Immature natural killer cell (primary cell): ENCODE measurements at places on chromosomes 12 and 14.

- H3K27me3 ChIP-seq, result peaks cover 3% of the 10 kb centered on the region
- no peaks in the 10 kb centered on the region for H3K4me1 ChIP-seq
- H3K27ac ChIP-seq, result no peak overlapping the region
- no peak for DNase-seq
- H3K4me3 ChIP-seq, result no peak overlapping the region
- H3K36me3 ChIP-seq, result no peaks in the 10 kb centered on the region
Measured at GRCh38 chr14:64562436-64562835, 12.7 kb downstream of the PPP1R36 start.

DNA sequence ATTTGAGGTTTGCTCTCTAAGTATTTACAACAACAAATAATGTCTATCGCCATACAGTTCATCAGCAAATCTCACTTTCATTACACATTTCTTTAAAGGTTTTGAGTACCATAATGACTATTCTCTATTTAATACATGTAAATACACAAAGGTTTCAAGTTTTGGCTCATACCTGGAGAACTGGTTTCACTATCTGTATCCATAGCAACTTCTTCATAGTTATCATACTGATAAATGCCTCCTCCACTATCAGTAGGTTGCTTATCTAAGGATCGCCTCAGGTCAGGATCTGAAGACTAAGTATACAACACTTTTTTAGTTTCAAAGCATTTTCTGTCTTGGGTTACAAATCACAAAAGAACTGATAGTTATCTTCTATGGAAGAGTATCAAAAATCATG, 21.4 kb downstream of the ZFC3H1 start:
- H3K27ac ChIP-seq, result no peak overlapping the region
- H3K27me3 ChIP-seq, result no peaks in the 10 kb centered on the region
- peaks cover 23% of the 10 kb centered on the region for H3K36me3 ChIP-seq
- no peak overlapping the region for H3K4me3 ChIP-seq

DNA sequence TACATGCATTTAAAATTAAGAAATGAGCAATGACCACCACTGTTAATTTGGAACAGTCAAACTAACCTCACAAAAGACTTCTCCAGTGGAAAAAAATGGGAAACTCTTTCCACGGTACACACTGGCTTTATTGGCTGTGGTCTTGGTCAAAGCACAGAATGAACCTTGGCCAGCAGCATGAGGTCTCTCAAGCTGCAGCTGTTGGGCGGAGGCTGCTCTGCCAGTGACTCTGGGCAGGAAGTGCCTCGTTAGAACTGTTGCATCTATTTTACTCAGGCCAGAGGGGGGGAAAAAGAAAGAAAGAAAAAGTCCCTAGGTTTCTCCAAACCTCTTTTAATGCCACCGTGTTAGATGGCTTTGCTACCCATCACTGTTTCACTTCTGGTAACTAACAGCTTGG, 279.8 kb upstream of the DIO2 start:
- no peak for DNase-seq
- no peaks in the 10 kb centered on the region for H3K4me1 ChIP-seq
- no peak overlapping the region for H3K27ac ChIP-seq
- peaks cover under 1% of the 10 kb centered on the region for H3K36me3 ChIP-seq

GRCh38 chr12:120466560-120467315, 2.8 kb downstream of the SRSF9 start:
- H3K4me1 ChIP-seq, result peaks cover 60% of the 10 kb centered on the region
- peak overlapping the region; percentile 53 for H3K27ac ChIP-seq
- H3K4me3 ChIP-seq, result no peak overlapping the region
- H3K36me3 ChIP-seq, result peaks cover 10% of the 10 kb centered on the region
- H3K27me3 ChIP-seq, result peaks cover 12% of the 10 kb centered on the region

GRCh38 chr14:92768795-92769194, 20.4 kb upstream of the LGMN start:
- H3K4me3 ChIP-seq, result no peak overlapping the region
- peaks cover under 1% of the 10 kb centered on the region for H3K27me3 ChIP-seq
- peaks cover 7% of the 10 kb centered on the region for H3K4me1 ChIP-seq
- H3K27ac ChIP-seq, result no peak overlapping the region

- H3K36me3 ChIP-seq, result no peaks in the 10 kb centered on the region
- H3K27me3 ChIP-seq, result peaks cover 3% of the 10 kb centered on the region
- H3K4me1 ChIP-seq, result no peaks in the 10 kb centered on the region
- DNase-seq, result no peak
Measured at GRCh38 chr12:3293446-3294161, 197.4 kb upstream of the PRMT8 start.

DNA sequence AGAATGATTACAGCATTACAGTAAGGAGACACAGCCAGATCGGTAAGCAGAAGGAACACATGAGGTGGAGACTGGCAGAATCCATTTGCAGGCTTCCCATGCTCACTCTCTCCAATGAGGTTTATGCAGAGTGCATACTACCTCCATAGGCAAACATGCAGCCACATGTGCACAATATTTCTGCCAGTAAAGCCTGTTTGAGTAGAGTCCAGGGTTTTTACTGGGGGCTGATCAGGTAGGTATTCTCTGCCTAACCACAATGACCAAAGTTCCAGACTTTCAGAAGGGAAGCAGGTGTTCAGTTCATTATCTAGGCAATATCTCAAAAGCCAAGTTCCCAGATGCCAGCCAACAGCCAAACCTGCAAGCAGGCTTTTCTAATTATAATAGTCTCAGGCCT, 31.1 kb downstream of the INTS13 start:
- no peaks in the 10 kb centered on the region for H3K27me3 ChIP-seq
- no peak for DNase-seq
- H3K27ac ChIP-seq, result peak overlapping the region; percentile 22
- H3K4me3 ChIP-seq, result no peak overlapping the region
- H3K4me1 ChIP-seq, result no peaks in the 10 kb centered on the region

GRCh38 chr12:84361651-84362551, 550.7 kb downstream of the SLC6A15 start:
- no peaks in the 10 kb centered on the region for H3K27me3 ChIP-seq
- H3K4me1 ChIP-seq, result no peaks in the 10 kb centered on the region
- no peak for DNase-seq
- no peak overlapping the region for H3K4me3 ChIP-seq
- H3K36me3 ChIP-seq, result no peaks in the 10 kb centered on the region

- no peak overlapping the region for H3K27ac ChIP-seq
- H3K4me3 ChIP-seq, result no peak overlapping the region
- H3K36me3 ChIP-seq, result no peaks in the 10 kb centered on the region
Measured at GRCh38 chr12:78386871-78387270, 477.7 kb upstream of the SYT1 start.

DNA sequence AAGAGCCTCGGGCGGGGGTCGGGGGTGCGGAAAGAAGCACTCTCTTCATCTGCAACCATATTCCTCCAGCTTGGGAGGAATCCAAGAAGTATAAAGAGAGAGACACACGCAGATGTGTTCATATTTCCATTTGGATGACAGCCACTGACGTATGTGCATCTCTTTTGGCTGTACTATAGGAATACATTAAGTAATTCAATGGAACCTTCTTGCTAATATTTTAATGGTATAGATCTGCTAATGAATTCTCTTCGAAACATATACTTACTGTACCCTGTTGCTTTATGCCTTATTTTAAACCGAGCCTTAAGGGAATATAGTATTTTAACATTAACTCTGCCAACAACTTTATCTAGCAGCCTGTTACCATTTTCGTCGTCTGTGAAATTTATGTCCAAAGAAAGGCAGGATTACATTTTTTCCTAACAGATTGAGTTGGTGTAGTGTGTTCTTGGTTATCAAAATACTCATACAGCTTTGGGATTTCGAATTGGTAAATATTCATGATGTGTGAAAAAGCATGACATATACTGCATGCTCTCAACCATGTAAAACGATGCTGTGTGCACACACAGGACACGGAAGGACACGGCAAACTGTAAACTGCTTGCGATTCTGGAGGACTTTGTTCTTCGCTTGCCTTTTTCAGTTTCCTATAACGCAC, 84.5 kb downstream of the CCDC88C start:
- peaks cover 2% of the 10 kb centered on the region for H3K27me3 ChIP-seq
- DNase-seq, result no peak
- no peak overlapping the region for H3K27ac ChIP-seq
- H3K4me1 ChIP-seq, result peaks cover 66% of the 10 kb centered on the region
- H3K4me3 ChIP-seq, result no peak overlapping the region

- no peak for DNase-seq
- H3K4me1 ChIP-seq, result no peaks in the 10 kb centered on the region
- H3K36me3 ChIP-seq, result no peaks in the 10 kb centered on the region
- no peaks in the 10 kb centered on the region for H3K27me3 ChIP-seq
Measured at GRCh38 chr14:63666335-63666734, 24.7 kb upstream of the WDR89 start.

- H3K36me3 ChIP-seq, result no peaks in the 10 kb centered on the region
- no peaks in the 10 kb centered on the region for H3K4me1 ChIP-seq
Measured at GRCh38 chr12:115163710-115164109, 479.7 kb upstream of the TBX3 start.

DNA sequence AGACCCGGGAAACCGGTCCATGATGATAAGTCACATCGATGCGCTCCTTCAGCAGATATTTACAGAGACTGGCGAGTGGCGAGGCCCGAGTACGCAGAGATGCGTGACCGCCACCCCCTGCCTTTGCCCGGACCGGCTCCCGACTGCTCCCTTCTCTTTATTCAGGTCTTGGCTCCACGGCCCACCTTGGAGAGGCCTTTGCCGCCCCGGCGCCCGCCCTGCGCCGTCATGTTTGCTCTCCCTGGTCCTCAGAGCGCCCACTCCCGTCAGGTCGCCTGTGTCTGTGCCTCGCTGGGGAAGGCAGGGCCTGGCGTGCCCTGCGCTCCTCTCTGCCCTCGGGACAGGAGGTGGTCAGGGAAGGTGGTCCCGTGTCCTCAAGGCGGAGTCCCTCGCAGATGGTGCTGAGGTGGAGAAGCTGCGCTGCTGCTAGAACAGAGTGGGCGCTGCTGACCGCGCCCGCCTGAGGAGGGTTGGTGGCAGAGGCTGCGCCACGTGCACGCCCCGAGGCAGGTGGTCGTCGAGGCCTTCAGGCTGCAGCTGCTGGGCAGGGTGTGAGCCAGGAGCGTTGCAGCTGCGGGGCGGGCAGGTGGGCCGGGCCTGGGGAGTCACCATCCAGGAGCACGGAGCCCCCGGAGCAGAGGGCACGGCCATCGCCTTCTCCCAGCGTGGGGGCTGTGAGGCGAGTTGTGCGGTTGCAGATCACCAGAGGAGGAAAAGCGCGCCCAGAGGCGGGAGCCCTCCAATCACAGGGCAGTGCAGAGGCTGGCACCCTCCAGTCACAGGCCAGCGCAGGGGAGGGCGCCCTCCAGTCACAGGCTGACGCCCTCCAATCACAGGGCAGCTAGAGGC, 27.2 kb downstream of the DDX51 start:
- H3K36me3 ChIP-seq, result no peaks in the 10 kb centered on the region
- H3K4me3 ChIP-seq, result no peak overlapping the region
- H3K27me3 ChIP-seq, result no peaks in the 10 kb centered on the region
- no peak for DNase-seq

DNA sequence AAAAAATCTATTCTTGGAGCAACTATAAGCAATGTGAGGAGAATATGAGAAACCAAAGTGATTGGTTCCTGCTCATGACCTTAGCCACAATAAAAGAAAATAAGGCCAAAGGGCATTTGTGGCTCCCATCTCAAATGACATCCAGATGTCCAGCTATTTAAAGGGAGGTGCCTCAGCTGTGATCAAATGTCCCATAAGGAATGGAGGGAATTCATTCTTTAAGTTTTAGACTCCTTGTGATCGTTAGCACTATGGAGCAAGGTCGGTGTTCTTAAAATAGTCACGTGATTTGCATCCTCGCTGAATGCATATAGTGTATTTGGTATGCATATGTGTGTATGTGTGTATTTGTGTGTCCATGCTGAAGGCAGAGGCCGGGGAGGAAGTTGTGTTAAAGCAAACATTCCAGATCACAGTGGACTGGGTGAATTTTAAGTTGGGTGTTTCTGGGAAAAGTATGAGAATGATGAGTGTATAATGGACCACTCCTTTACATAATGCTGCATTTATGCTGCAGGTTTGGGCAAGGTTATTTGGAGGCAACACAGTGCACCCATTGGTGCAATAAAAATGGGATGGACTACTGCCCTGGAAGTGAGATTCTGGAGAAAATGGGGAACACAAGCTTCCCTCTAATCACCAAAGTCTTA, 5.6 kb upstream of the E2F7 start:
- H3K36me3 ChIP-seq, result no peaks in the 10 kb centered on the region
- H3K27me3 ChIP-seq, result peaks cover 4% of the 10 kb centered on the region
- no peak overlapping the region for H3K27ac ChIP-seq

DNA sequence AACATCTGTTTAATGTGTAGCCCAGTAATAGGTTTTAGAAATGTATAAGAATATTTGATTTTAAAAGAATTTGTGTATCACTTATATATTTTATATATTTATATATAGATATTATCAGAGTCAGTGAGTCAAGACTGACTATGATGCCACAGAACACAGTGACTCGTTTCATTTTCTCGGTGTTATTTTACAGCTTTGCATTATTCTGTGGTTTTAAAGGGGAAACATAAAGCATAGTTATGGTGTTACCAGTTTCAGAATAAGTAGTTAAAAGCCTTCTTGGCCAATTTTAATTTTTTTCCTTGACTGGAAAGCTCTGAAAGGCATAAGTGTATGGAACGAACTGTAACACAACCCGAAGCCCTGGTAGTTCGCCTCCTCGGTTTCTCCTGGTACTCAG, 91.0 kb downstream of the GRIP1 start:
- H3K27ac ChIP-seq, result no peak overlapping the region
- H3K4me1 ChIP-seq, result no peaks in the 10 kb centered on the region
- no peak overlapping the region for H3K4me3 ChIP-seq
- DNase-seq, result no peak
- H3K27me3 ChIP-seq, result no peaks in the 10 kb centered on the region
- no peaks in the 10 kb centered on the region for H3K36me3 ChIP-seq

- peaks cover 14% of the 10 kb centered on the region for H3K36me3 ChIP-seq
- peaks cover 24% of the 10 kb centered on the region for H3K4me1 ChIP-seq
- no peak for DNase-seq
- no peak overlapping the region for H3K4me3 ChIP-seq
- H3K27ac ChIP-seq, result no peak overlapping the region
Measured at GRCh38 chr14:95500772-95501401, 15.6 kb downstream of the SYNE3 start.

GRCh38 chr14:93977790-93978581, 1.6 kb upstream of the ASB2 start:
- H3K4me3 ChIP-seq, result peak overlapping the region; percentile 10
- H3K36me3 ChIP-seq, result no peaks in the 10 kb centered on the region
- H3K27ac ChIP-seq, result peak overlapping the region; percentile 53
- H3K4me1 ChIP-seq, result peaks cover 38% of the 10 kb centered on the region
- H3K27me3 ChIP-seq, result peaks cover 10% of the 10 kb centered on the region

GRCh38 chr14:62776300-62776699, 269.0 kb downstream of the KCNH5 start:
- no peaks in the 10 kb centered on the region for H3K4me1 ChIP-seq
- H3K27me3 ChIP-seq, result no peaks in the 10 kb centered on the region
- DNase-seq, result no peak
- no peak overlapping the region for H3K27ac ChIP-seq
- no peaks in the 10 kb centered on the region for H3K36me3 ChIP-seq

DNA sequence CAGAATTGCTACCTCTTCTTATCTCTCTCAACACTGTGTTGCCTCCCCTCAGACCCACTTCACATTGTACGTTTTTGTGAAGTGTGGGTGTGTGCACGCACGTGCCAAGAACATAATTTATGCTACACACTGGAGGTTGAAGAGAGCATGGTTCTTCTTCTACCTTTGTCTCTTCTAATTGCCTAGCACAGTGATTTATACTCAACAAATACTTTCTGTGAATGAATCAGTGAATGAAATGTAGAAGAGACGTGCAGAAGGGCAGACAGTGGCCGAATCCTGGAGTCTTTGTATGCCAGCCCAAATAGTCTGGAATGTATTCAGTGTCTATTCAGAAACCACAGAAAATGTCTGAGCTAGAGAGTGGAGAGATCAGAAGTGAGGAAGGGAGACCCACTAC, 4.6 kb upstream of the SAMD4A start:
- peaks cover 18% of the 10 kb centered on the region for H3K4me1 ChIP-seq
- H3K27ac ChIP-seq, result no peak overlapping the region
- H3K27me3 ChIP-seq, result peaks cover 8% of the 10 kb centered on the region
